ENCODE measurements at places on chromosomes 6 and 20.

GRCh38 chr6:168799067-168799466 is 358.1 kb downstream of the SMOC2 start:
- DNase-seq = no peak

DNA sequence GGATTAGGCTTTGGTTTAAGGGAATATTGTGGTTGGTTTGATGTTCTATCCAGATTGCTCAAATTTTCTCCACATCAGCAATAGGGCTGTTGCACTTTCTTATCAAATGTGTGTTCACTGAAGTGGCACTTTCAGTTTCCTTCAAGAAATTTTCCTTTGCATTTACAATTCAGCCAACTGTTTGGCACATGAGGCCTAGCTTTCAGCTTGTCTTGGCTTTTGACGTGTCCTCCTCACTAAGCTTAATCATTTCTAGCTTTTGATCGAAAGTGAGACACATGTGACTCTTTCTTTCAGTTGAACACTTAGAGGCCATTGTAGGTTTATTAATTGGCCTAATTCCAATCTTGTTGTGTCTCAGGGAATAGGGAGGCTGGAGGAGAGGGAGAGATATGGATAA is 104.8 kb downstream of the FLRT3 start:
- DNase-seq = no peak

- DNase-seq = peak; percentile 13
These were observed 205.2 kb downstream of the BMP7 start for GRCh38 chr20:57061051-57061900.

DNA sequence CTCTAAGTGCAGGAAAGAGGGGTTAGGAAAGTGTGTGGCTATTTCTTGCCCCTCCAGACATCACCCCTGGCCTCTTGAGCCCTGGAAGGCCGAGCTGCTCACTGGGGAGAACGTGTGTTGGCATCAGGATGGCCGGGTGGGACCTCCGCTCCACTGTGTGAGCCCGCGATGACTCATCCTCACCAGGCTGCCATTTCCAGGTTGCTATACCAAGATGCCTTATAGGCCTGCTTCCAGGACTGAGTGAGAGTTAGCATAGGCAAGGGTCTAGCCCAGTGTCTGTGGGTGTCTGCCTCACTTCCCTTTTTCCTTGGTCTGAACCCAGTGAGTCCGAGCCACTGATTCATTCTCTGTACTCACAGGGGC is 105.0 kb downstream of the MRPL14 start:
- DNase-seq = peak; percentile 3

All from activated naive CD4-positive, alpha-beta T cell treated with anti-CD3 and anti-CD28 coated beads for 36 hours (primary cell).